CD4-positive, alpha-beta T cell treated with Interleukin-21 for 1 hour (primary cell): ENCODE measurements at places on chromosomes 16 and 17.
A peak's percentile ranks its signal among the peaks of the same experiment; 100 is the strongest.

- peak; percentile 88 for DNase-seq
Observed at GRCh38 chr17:29617481-29618271, 5.0 kb downstream of the CORO6 start.

GRCh38 chr16:4272114-4272956 lies 488 bp downstream of the TFAP4 start:
- DNase-seq: peak; percentile 35

GRCh38 chr16:51313198-51313597 lies 162.1 kb upstream of the SALL1 start:
- DNase-seq: no peak

DNA sequence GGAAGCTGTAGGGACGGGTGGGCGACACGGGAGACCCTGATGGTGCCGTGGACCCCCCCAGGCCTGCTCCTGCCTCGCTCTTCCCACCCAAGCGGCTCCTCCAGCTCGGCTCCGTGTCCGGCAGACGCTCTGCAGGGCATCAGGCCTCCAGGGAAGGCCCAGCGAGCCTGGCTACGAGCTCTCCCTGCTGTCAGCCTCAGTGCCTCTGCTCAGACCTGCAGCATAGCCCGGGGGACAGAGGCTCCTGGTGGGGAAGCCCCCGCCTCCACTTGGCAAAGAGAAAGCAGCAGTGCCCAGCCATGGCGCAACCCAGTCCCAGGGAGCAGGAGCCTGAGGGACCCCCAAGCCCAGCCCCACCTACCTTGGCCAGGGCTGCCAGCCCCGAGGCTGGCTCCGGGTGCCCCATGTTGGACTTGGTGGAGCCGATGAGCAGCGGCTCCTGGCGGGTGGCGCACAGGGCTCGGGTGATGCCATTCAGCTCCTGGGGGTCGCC lies 5.9 kb downstream of the FASN start:
- DNase-seq: no peak

GRCh38 chr16:87254296-87254695 lies 62.9 kb downstream of the C16orf95 start:
- no peak for DNase-seq

DNA sequence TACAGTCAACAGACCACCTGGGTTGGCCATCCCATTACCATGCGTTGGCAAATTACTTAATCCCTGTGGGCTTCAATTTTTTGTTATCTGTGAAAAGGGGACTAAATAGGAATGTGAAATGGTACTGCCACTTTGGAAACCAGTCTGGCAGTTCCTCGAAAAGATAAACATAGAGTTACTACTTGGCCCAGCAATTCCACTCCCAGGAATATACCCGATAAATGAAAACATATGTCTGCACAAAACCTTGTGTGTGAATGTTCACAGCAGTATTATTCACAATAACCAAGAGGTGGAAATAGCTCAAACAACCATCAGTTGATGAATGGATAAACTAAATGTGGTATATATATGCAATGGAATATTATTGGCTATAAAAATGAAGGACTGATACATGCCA lies 87.9 kb downstream of the TANGO6 start:
- no peak for DNase-seq

DNA sequence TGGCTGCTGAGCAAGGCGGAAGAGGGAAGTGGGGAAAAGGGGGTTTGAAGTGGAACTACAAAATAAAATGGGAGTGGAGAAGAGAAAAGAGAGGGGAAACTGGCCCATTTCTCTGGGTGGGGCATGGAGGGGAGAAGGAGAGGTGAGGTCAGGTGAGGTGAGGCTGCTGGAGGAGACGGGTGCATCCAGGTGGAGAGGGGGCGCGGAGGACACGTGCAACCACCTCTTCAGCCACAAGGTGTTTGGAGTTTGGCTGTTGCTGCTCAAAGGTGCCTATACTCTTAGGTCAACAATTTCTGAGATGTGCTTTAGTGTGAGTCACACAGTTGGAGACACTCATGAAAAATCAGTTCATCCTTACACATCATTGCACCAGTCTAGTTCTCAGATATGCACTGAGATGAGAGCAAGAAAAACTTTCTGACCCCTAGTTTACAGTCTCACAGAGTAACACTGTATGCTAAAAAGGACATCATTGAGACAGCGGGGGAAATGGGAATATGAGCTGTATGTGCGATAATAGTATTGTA lies 4.8 kb downstream of the SLC6A4 start:
- no peak for DNase-seq

DNA sequence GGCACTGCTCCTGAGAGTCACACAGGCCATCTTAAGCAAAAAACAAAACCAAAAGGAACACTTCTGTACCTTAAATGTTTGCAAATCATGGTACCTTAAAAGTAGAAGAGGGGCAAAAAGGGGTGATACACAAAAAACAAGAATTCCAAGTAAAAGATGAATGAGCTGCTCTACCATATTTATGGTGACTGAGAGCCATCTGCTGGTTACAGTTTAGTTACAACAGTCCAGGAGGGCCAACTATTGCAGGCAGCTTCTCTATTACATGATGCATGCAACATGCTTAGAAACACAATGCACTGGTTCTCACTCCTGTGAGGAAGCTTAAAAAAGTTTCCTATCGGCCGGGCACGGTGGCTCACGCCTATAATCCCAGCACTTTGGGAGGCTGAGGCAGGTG lies 53.5 kb downstream of the STX8 start:
- peak; percentile 35 for DNase-seq

DNA sequence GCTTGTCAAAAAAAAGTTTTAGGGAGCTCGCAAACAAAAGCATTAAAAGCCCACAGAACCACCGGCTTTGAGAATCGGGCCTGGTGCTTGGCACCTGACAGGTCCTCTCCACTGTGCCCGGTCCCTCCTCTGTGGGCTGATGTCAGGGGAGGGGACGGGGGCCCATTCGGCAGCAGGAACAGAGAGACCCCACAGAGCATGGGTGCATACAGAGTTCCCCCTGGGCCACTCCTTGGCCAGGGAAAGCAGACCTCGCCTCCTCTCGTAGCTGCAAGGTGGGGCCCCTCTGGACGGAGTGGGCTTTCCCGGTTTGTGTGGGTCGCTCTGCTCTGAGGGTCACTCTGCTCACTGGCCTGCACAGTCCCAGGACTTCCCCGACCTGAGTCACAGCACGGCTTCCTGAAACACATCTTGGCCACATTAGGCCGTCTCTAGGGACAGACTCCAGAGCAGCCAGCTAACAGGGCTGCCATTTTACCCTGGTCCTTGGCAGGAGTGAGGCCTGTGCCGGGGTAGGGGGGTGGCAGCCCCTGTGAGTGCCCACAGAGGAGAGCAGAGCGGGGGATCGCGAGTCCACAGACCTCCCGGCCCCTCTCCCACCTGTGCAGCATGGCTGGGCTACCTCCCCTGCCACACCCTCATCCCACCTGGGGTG lies 11.1 kb downstream of the CBFA2T3 start:
- no peak for DNase-seq

DNA sequence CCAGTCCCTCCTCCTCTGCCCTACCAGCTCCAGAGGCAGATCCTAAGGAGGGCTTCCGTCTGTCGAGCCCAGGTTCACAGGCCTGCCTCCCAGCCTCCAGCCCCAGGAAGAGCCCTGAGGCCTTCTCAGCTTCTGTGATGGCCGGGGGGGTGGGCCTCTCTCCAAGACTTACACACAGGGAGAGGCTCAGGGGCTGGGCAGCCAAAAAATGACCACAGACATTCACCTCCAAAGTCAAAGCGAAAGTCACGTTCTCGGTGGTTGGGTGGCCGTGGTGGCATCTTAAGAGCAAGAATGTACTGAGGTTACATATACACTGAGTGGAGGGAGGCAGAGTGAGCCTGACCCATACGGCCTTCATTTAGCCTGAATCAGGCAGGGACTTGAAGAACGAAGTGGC lies 119.1 kb downstream of the CCDC182 start:
- DNase-seq: no peak

DNA sequence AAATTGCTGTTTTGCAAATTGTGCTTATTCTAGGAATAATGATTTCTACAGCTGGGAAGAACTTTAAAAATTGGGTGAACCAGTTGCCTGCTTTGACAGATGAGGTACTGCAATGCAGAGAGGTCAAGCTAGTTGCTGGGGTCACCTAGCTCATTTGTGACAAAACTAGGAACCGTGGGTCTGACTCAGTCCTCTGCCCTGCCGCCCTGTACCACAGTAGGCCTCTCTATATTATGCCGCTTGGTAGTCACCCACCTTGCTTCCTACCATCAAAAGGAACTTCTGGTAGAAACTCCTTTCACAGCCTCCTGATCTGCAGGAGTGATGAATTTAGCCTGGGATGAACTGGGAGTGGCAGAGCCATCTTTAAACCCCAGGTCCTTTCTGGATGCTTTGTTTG lies 105.7 kb downstream of the PITPNC1 start:
- DNase-seq: no peak

GRCh38 chr16:2237493-2238149 lies 1.4 kb downstream of the DNASE1L2 start:
- no peak for DNase-seq

DNA sequence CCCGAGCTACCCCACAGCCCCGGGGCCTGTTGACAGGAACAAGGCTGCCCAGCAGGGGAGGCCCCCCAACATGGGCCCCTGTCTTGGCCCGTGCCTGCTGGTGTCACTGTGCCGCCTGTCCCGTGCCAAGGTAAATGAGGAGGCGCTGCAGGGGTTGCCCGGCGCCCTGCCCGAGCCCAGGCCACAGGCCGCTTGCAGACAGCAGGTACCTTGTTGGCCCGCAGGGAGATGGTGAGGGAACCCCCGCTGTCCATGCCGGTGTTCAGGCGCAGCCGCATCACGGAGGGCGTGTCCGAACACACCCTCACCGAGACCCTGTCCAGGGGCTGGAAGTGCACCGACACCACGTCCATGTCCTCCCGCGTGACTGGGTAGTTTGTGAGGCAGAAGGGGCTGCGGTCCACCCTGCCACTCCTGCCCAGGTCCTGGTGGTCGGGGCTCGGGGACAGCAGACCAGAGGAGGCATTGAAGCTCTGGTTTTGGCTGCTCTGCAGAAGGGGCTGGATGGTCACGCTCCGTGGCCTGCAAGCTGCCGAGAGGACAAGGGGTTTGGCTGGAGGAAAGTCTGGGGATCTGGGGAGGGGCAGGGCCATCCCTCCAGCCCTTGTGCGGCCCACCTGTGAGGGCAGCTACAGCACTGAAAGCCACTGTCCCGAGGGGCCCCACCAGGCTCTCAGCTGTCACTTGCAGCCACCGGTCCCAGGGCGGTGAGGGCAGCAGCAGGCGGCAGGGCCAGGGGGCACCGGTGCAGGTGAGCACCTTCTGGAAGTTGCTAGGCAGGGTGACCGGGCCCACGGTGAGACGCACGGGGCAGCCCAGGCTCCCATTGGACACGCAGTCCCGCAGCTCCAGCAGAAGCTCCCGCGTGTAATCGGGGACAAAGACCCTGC lies 5.6 kb downstream of the PGAP6 start:
- DNase-seq: no peak

- DNase-seq: no peak
Observed at GRCh38 chr17:15917438-15918027, 27.4 kb upstream of the ADORA2B start.

GRCh38 chr17:55089256-55089655 lies 120.7 kb downstream of the STXBP4 start:
- peak; percentile 24 for DNase-seq

- no peak for DNase-seq
Observed at GRCh38 chr16:25709213-25709612, 17.5 kb downstream of the HS3ST4 start.

- DNase-seq: no peak
Observed at GRCh38 chr17:14332331-14332730, 31.4 kb downstream of the HS3ST3B1 start.

- no peak for DNase-seq
Observed at GRCh38 chr16:30368122-30368791, 2.0 kb downstream of the TBC1D10B start.

- DNase-seq: no peak
Observed at GRCh38 chr16:17275076-17276009, 195.4 kb downstream of the XYLT1 start.

DNA sequence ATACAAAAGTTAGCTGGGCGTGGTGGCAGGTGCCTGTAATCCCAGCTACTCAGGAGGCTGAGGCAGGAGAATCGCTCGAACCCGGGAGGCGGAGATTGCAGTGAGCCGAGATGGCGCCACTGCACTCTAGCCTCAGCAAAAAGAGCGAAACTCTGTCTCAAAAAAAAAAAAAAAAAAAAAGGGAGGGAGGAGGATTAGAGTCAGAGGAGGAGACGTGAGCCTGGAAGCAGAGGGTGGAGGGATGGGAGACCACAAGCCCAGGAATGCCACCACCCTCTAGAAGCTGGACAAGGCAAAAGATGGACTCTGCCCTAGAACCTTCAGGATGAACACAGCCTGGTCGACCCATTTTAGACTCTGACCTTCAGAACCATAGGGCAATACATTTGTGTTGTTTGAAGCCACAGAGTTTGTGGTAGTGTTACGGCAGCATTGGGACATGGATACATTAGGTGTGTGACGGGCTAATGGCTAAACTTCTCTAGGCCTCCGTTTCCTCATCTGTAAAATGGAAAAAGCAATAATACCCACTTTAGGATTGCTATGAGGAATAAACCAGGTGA lies 2.1 kb upstream of the SMIM22 start:
- DNase-seq: no peak

- DNase-seq: no peak
Observed at GRCh38 chr17:80371196-80371595, 43.8 kb upstream of the ENDOV start.

DNA sequence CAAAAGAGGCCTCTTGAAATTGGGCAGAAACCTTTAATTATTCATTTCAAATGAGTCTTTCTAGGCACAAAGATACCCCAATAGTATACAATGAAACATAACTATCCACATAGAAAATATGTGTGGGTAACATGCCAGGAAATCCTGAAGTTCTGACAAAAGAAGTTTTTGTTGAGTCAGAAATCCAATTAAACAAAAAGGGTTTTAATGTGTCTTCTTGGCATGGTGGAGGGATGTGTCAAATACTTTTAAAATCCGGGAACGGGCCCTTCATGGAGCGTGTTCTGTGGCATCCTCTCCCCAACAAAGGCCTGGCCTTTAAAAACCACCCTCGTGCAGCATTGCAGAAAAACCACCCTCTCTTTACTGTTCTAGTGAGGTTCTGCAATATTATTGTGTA lies 14.2 kb downstream of the CDRT4 start:
- DNase-seq: no peak

GRCh38 chr17:20228410-20228809 lies 219.3 kb downstream of the SPECC1 start:
- no peak for DNase-seq

GRCh38 chr17:70239391-70239826 lies 70.1 kb downstream of the KCNJ2 start:
- no peak for DNase-seq

GRCh38 chr17:5587438-5588032 lies 3.2 kb upstream of the NLRP1 start:
- DNase-seq: peak; percentile 86

DNA sequence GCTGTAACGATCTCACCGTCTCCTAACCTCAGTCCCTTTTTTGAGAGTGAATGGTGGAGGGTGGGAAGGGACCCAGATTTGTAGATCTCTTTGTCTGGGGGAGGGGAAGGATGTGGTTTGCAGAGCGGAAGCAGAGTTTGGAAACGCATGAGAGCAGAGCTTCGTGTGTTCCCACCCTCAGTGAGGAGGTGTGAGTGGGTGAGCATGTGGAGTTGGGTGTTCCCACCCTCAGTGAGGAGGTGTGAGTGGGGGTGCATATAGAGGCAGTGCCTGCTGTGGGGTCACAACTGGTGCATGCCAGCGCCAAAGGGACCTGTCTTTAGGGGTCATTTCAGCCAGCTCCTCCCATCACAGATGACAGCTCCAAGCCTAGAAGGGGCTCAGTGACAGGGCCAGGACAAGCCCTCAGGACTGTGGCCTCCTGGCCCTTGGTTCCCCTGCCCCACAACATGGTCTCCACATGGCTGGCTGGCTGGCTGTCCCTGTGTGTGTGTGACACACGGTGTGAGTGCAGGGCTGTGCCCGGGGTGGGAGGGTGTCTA lies 1.8 kb upstream of the CISD3 start:
- peak; percentile 86 for DNase-seq

- peak; percentile 24 for DNase-seq
Observed at GRCh38 chr17:43702637-43703036, 40.9 kb upstream of the MEOX1 start.
